Small intestine (tissue), 16 donors: ENCODE measurements at places on chromosomes 16 and 17.
A peak's percentile ranks its signal among the peaks of the same experiment; 100 is the strongest.

GRCh38 chr16:84600343-84601229 is 17.3 kb downstream of the COTL1 start:
- H3K4me1 ChIP-seq: peaks cover 4% of the 10 kb centered on the region
- peak overlapping the region; percentile 63 for H3K27ac ChIP-seq
- no peaks in the 10 kb centered on the region for H3K36me3 ChIP-seq
- no peaks in the 10 kb centered on the region for H3K27me3 ChIP-seq

- DNase-seq: no peak
- H3K27ac ChIP-seq: no peak overlapping the region
Measured at GRCh38 chr17:37557482-37557881, 51.7 kb downstream of the SYNRG start.

DNA sequence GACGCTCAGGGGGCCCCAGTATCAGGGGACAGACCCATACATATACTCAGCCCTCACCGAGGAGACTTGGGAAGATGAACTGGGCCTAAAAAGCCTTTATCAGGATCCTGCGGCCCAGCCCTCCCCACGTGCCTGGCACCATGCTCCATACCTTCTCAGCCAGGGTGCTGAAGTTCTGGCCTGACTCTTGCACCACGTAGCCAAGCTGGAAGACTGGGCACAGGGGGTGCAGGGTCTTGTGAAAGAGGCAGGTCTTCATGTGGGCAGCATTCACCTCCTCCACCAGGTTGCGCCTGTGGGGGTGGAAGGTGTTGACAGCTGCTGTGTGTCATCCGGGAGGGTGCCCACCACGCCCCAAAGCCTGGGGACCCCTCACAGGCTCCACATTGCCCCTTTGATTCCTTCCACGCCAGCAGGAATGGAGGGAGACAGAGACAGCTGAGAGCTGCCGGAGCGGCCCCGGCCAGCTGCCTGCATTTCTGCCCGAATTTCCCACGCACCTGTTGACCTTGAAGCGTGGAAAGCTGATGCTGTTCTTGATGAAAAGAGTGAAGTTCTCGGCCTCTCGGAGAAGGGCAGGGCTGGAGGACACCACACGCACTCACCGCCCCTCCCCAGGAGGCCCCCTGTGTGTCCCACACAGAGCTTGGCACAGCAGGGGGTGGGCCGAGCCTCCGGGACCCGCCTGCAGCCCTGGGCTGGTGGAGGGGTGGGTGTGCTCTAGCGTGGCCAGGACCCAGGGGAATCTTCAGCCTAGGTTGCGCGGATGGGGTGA is 10.4 kb upstream of the CAMKK1 start:
- no peak for DNase-seq
- H3K4me3 ChIP-seq: no peak overlapping the region
- no peaks in the 10 kb centered on the region for H3K4me1 ChIP-seq
- H3K27me3 ChIP-seq: no peaks in the 10 kb centered on the region
- no peak overlapping the region for H3K27ac ChIP-seq

DNA sequence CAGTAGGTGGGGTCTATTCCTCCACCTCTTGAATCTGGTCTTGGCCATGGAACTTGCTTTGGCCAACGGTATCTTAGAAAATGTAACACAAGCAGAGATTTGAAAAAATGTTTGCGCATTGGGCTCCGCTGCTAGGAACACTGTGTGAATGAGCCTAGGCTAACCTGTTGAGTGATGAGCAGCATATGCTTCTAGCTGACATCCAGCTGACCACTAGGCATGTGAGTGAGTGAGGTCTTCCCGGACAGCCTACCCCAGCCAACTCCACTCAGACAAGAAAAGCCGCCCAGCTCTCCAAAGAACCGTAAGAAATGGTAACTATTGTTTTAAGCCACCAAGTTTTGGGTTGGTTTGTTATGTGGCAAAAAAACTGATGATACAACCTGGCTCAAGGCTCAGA is 31.4 kb upstream of the BCO1 start:
- no peaks in the 10 kb centered on the region for H3K36me3 ChIP-seq
- H3K27me3 ChIP-seq: no peaks in the 10 kb centered on the region
- H3K4me1 ChIP-seq: no peaks in the 10 kb centered on the region
- H3K4me3 ChIP-seq: no peak overlapping the region
- H3K27ac ChIP-seq: no peak overlapping the region

- peaks cover 36% of the 10 kb centered on the region for H3K36me3 ChIP-seq
- no peak overlapping the region for H3K4me3 ChIP-seq
- no peak overlapping the region for H3K27ac ChIP-seq
- DNase-seq: no peak
Measured at GRCh38 chr16:57798953-57799599, 3.2 kb downstream of the KIFC3 start.

DNA sequence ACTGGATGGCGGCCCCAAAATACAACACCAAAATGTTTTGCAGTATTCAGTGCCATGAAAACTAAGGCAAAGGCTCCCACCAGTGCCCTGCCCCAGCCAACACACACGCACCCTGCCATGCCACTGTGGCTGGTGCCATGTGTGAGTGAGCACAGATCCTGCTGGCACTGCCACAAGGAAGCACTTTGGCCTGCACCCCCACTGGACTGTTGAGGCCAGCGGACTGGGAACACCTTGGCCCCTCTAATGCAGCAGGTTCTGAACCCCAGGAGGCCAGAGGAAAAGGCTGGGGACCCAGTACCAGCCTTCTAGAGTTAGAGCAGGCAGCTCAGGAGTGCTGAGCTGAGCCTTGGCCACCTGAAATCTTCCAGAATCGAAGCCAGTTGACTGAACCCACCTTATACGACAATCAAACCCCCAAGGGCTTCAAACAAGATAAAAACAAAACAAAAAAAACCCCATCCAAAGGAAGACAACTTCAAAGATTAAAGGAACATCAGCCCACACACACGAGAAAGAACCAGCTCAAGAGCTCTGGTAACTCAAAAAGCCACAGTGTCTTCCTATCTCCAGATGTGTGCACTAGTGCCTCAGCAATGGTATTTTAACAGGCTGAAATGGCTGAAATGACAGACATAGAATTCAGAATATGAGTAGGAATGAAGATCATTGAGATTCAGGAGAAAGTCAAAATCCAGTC is 21.5 kb downstream of the NLRP1 start:
- no peaks in the 10 kb centered on the region for H3K27me3 ChIP-seq
- H3K36me3 ChIP-seq: peaks cover 2% of the 10 kb centered on the region
- H3K4me3 ChIP-seq: no peak overlapping the region
- DNase-seq: no peak
- H3K4me1 ChIP-seq: no peaks in the 10 kb centered on the region
- H3K27ac ChIP-seq: no peak overlapping the region

DNA sequence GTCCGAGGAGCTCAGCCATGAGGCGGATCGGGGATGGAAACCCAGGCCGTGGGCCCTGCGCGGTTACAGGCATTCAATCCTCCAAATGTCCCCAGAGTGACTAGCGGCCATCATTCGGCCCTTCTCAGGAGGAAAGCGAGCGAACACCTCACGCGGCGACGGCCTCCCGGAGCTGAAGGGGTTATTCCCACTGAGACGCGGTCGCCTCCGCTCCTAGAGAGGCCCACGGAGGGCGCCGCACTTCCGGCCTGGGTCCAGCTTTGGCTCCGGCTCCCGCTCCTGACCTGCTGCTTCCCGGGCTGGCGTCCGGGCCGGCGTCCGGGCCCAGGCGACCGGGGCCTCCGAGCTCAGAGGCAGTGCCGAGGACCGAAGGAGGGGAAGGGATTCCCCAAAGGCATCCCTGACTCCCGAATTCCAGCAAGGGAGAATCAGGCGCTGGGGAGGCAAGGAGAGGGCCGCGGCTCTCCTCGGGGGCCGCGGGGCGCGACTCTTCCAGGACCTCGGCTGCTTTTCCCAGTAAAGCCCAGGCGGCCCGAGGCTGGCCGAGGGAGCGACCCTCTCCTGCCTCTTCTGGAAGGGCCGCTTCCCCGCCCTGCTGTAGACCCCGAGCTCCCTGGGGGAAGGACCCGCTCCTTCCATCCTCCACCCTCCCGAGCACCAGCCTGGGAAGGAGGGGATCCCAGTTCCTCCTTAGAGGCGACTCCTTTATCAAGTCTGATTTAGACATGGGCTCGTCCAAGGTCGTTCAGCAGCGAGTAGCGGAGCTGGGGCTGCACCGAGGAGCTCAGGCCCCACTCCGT is 18.6 kb upstream of the ZNF629 start:
- H3K4me3 ChIP-seq: peak overlapping the region; percentile 58
- H3K36me3 ChIP-seq: no peaks in the 10 kb centered on the region
- H3K27me3 ChIP-seq: no peaks in the 10 kb centered on the region

DNA sequence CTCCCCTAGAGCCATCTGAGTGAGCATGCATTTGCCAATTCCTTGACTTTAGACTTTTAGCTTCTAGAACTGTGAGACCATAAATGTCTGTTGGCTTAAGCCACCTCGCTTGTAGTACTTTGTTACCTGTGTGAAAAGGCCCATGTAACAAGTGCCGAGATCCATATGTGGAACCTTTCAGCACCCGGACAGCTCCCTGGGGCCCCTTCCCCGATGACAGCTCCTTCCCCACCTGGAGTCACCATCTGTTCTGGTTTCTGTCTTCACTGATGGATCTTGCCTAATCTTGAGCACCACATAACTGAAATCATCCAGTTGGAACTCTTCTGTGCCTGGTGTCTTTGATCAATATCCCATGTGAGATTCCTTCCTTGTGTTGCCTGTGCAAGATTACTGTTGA is 78.9 kb upstream of the EEF2KMT start:
- no peak overlapping the region for H3K27ac ChIP-seq
- no peaks in the 10 kb centered on the region for H3K4me1 ChIP-seq
- no peak for DNase-seq
- H3K4me3 ChIP-seq: no peak overlapping the region
- H3K27me3 ChIP-seq: no peaks in the 10 kb centered on the region
- H3K36me3 ChIP-seq: no peaks in the 10 kb centered on the region

DNA sequence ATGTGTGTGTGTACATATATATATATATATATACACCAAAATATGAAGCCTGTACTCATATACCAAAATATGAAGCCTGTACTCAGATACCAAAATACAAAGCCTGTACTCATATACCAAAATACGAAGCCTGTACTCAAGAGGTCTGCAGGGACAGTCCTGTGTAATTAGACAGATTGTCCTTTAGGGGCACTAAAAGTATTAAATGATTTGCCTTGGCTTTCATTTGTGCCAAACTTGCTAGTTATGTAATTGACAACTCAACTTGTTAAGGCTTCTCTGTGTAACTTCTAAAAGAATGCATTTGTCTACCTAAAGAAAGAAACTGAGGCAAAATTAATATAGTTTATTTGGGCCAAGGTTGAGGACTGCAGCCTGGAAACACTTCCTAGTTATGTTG is 30.8 kb upstream of the DHX40 start:
- no peak overlapping the region for H3K4me3 ChIP-seq
- H3K36me3 ChIP-seq: no peaks in the 10 kb centered on the region
- no peaks in the 10 kb centered on the region for H3K4me1 ChIP-seq
- no peaks in the 10 kb centered on the region for H3K27me3 ChIP-seq
- DNase-seq: no peak

- DNase-seq: peak; percentile 82
- H3K27me3 ChIP-seq: no peaks in the 10 kb centered on the region
- no peak overlapping the region for H3K4me3 ChIP-seq
- H3K36me3 ChIP-seq: no peaks in the 10 kb centered on the region
Measured at GRCh38 chr17:58447039-58447975, 30.0 kb upstream of the RNF43 start.

DNA sequence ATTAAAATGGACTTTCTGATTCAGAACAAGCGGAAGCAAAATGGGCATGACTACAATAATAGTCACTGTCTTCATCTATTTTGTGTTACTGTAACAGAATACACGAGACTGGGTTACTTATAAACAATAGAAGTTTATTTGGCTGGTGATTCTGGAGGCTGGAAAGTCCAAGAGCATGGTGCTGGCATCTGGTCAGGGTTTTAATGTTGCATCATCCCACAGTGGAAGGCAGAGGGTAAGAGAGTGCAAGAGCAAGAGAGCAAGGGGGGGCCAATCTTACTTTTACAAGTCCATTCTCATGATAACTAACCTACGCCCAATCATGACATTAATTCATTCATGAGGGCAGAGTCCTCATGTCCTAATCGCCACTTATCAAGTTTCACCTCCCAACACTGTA is 189.2 kb downstream of the TOX3 start:
- no peaks in the 10 kb centered on the region for H3K4me1 ChIP-seq
- H3K27me3 ChIP-seq: no peaks in the 10 kb centered on the region
- H3K36me3 ChIP-seq: no peaks in the 10 kb centered on the region
- DNase-seq: no peak
- H3K27ac ChIP-seq: no peak overlapping the region

- H3K4me3 ChIP-seq: no peak overlapping the region
- no peaks in the 10 kb centered on the region for H3K4me1 ChIP-seq
- H3K27me3 ChIP-seq: no peaks in the 10 kb centered on the region
- no peak for DNase-seq
- no peak overlapping the region for H3K27ac ChIP-seq
Measured at GRCh38 chr17:27199948-27200347, 94.0 kb upstream of the WSB1 start.

- no peaks in the 10 kb centered on the region for H3K4me1 ChIP-seq
- H3K27me3 ChIP-seq: no peaks in the 10 kb centered on the region
- H3K36me3 ChIP-seq: no peaks in the 10 kb centered on the region
- DNase-seq: no peak
- no peak overlapping the region for H3K27ac ChIP-seq
Measured at GRCh38 chr17:2990396-2990795, 73.0 kb downstream of the OR1D5 start.
